Stimulated activated CD8-positive, alpha-beta memory T cell treated with anti-CD3 and anti-CD28 coated beads, Interleukin-4, amount 100 ng/mL, for 48 hours (primary cell): ENCODE measurements at places on chromosomes 16 and 17.

- no peak for DNase-seq
These were observed 27.8 kb upstream of the CDR2 start for GRCh38 chr16:22402191-22402590.

GRCh38 chr16:58494981-58495520, 4.9 kb upstream of the NDRG4 start:
- DNase-seq, result peak; percentile 80

DNA sequence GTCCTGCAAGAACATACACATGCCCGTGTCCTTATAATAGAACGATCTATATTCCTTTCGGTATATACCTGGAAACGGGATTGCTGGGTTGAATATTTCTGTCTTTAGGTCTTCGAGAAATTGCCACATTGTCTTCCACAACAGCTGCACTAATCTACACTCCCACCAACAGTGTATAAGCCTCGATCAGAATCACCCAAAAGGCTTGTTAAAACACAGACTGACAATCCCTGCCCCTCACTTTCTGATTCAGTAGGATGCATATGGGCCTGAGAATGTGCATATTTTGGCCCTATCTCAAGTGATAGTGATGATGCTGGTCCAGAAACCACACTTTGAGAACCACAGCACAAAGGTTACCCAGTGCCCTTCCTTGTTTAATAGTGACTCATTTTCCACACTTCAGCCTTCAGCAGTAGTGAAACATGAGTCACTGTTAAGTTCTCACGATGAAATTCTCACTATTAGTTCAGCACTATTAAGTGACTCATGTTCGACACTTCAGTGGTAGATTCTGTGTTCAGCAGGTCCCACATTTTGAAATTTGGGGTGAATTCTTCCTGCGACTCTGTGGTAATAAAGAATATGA, 215.6 kb downstream of the GRIN2A start:
- DNase-seq, result no peak

DNA sequence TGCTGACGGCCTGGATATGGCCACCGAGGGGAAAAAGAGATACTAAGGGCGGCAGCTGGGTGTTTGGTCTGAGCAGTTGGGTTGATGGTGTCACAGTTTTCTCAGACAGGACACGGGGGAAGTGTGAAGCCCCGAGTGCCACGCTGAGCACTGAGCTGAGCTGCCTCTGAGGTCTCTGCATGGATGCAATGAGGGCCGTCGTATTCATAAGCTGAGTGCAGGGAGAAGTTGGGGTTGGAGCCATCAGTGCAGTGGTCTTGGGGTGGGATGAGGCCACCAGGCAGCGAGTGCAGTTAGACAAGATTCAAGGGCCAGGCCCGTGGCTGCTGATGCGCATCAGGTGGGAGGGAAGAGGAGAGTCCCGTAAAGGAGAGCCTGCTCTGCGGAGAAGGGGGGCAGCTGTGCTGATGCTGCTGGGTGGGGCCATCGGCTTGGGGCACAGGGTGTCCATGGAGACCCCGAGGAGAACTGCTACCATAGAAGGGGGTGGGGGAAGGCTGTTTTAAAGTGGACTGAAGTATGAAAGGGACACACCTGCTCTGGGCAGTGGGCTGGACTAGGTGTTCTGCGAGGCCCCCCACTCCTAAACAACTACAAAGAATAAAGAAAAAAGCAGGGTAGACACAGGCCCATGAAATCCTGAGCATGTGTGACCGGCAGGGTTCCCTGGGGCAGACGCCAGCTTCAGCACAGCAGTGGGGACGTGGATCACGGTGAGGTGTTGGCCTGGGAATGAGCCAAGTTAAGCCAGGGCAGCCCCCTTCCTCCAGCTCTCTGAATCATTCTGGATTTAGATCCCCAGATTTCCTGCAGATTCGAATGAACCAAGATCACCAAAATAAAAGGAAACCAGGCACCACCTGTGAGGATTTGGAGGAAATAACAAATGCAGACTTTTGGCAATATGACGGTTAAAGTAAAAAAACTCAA, 19.7 kb downstream of the IL34 start:
- no peak for DNase-seq

- DNase-seq, result no peak
These were observed 56.1 kb downstream of the BANP start for GRCh38 chr16:88007321-88007731.
